AG09309 (cell line): ENCODE measurements at places on chromosomes 3 and 15.

GRCh38 chr15:38374556-38374955 is 79.4 kb upstream of the FAM98B start:
- no peak for DNase-seq

GRCh38 chr15:100115711-100116090 is 226.1 kb downstream of the ADAMTS17 start:
- no peak for DNase-seq

GRCh38 chr15:52652984-52653383 is 26.2 kb downstream of the ATOSA start:
- peak; percentile 44 for DNase-seq

- DNase-seq = peak; percentile 25
Measured at GRCh38 chr3:40476478-40477470, at the start of gene ZNF619. Gene ZNF619, plus strand, starts transcription at chr3:40477122. Its CDS starts 858 bp downstream, at chr3:40477980.

GRCh38 chr3:124995460-124995994 is 60.3 kb downstream of the HEG1 start:
- no peak for DNase-seq

- peak; percentile 85 for DNase-seq
Measured at GRCh38 chr15:96181873-96182301, 148.6 kb upstream of the NR2F2 start.

DNA sequence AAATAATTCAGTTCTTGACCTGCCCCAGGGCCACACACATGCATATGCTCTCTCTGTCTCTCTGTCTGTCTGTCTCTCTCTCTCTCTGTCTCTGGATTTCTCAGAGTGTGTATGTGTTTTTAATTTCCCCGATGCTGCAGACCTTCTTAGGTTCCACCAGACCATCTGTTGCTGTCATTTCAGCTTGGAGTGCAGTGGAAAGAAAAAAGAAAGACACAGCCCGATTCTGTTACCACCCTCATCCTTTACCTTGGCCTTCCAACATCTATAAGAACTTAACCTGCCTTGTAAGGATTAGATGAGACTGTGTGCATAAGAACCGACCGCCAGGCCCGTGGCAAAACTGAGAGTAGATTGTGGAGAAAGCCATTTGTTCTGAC is 9.7 kb upstream of the PGPEP1L start:
- DNase-seq = no peak

DNA sequence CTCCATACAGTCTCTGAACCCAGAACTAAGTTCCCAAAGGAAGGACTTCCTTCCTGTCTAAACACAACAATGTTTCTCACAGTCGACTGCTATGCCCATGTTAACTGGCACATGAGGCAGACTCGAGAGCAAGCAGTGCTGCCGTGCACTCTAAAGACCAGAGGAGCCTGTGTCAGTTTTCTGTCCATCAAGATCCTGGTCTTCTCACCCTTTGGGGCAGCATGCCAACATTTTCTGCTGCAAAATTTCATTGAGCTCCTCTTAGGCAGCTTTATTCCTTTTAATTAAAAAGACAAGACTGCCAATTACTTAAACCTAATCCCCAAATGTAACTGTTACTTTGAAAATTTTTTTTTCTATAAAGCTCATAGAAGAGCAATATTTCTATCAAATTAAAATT is 205.1 kb downstream of the GAP43 start:
- no peak for DNase-seq

DNA sequence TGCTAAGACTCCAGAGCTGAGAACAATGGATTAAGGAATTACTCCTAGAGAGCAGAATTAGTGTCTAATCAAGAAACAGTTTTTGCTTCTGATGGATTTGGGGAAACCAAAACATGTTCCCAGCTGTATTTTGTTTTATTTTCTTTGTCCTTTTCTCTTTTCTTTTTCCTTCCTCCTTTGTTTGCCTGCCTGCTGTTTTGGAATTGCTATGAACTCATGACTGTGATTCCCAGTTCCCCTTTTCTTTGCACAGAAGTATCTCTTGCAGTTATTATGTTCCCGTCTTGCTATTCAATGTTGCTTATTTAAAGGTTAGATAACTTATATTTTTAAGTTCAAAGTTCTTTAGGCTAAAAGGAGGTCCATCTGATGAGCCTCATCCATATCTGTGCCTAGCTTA is 77.0 kb upstream of the GBE1 start:
- no peak for DNase-seq

- DNase-seq = no peak
Measured at GRCh38 chr3:172315401-172316091, 132.7 kb downstream of the GHSR start.

DNA sequence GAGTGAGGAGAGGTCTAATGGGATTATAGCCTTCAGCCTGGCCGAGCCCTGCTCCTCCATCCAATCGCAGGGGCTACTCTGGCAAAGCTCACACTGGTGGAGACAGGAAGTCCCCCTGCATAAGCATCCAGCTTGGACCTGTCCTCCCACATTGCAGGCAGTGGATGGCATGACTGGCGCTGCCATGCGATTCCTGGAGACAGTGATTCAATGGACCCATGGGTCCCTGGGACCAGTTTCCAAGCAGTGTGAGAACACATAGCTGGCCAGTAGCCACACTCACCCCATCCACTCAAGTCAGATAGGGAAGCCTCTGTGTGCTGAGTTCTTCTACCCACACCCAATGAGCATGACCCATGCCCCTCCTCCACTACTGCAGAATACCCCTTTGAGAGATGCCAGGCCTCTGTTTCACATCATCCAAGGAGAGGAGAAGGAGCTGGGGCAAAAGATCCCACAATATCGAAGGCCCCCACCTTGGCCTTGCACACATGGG is 18.1 kb upstream of the POC1A start:
- DNase-seq = no peak

DNA sequence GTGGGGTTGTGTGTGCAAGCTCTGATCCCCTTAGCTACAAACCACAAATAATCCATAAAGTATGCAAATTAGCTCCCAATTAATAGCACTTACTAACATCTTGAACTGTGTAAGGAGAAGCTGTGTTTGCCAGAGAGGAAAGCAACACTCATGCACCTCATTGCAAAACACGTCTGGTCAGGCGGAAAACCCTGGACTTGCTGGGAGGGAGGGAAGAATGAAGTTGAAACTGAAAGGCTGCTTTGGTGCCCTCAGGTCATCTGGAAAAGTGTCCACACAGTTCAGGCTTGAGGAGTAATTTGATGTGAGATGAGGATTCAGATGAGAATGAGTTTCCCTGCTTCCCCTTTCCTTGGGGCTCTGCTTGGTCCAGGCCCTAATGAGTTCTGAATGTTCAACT is 185.5 kb upstream of the ANKRD28 start:
- peak; percentile 65 for DNase-seq

DNA sequence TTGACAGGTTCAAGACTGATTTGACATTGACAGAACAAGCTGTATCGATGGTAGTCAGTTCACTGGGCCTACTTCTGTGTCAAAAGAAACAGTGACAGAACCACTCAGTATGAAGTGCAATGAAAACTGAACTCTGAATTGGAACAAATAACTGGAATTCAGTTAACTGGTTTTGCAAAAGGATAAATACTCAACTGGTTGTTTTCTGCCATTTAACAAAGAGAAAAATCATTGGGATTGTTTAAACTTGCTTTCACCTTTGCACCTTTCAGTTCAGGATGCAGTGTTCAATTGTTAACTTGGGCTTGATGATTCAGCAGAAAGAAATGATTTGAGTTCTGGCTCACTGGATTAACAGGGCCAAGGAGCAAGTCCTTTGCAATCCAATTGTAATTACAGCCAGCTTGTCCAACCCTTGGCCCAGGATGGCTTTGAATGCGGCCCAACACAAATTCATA is 4.9 kb downstream of the BTD start:
- no peak for DNase-seq

- DNase-seq = no peak
Measured at GRCh38 chr3:123379041-123379830, 69.7 kb downstream of the ADCY5 start.

GRCh38 chr3:11238880-11239279 is 33.3 kb upstream of the ATG7 start:
- DNase-seq = peak; percentile 83

- no peak for DNase-seq
Measured at GRCh38 chr15:82807920-82808633, 1.4 kb upstream of the WHAMM start.

GRCh38 chr15:77858792-77859490 is 218.6 kb downstream of the TBC1D2B start:
- DNase-seq = no peak

- DNase-seq = peak; percentile 73
Measured at GRCh38 chr3:175951047-175951694, 1092.0 kb downstream of the NAALADL2 start.

- DNase-seq = no peak
Measured at GRCh38 chr15:58758141-58758540, 8.6 kb upstream of the ADAM10 start.

DNA sequence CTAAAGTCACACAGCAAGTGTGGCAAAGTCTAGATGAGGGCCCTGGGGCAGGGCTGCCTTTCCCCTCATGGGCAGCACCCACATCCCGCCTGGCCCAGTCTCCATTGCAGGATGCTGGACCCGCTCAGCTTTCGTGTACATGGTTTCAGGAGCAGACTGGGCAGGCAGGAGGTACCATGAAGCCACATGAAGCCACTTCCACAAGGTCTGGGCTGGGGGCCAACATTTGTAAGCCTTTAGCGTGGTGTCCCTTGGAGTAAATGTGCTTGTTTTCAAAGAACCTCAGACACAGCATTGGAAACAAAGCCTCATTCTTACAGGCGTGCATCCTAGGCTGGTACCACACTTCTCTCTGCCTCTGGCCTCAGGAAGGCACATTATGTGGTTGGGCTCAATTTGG is 34.5 kb downstream of the UMPS start:
- no peak for DNase-seq

DNA sequence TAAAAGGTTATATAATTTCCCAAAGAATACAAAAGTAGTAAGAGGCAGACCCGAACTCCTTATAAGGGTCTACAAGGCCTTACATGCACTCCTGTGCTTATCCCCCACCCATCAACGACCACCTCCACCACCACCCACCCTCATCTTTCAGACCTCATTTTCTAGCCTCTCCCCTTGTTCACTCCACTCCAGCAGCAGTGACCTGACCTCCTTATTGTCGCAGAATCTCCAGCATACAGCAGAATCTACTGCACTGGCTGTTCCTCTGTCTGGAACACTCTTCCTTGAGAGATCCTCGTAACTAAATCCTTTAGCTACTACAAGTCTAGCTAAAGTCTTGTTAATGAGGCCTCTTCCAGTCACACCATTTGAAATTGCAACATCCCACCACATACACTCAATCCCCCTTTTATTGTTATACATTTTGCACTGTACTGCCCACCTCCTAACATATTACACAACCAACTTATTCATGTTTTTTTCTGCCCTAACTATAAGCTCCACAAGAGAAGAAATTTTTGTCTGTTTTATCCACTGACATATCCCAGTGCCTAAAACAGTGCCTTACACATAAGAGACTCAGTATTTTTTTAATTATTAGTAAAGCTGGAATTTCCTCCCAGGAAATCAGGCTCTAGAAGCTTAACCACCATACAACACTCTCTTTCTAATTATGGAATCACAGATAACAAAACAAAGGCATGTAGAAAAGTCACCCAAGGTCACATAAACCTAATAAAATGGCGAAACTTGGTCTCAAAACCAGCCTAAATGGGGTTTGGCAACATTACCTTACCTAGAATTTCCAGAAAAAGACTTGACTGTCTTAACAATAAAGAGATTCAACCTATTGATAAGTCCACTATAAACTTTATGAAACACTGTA is 40.2 kb downstream of the ZNF148 start:
- no peak for DNase-seq

DNA sequence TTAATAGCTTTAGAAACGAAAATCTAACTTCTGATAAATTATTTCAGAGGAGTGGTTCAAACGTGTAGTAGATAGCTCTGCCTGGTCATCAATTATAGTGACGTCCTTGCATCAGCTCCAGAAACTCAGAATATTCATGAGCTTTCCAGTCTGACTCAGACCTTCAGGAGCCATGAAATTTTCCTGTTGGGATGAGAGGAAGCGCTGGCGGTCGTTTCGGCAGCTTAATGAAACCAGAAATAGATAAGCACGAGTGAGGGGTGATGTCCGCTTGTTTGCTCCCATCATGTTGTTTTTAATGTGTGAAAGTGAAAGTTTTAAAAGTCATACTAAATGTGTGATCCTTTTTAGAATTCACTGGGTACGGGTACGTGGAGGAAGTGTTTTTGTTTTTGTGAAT is 141.1 kb downstream of the PGPEP1L start:
- DNase-seq = no peak

- no peak for DNase-seq
Measured at GRCh38 chr3:127915115-127915936, at the start of gene KBTBD12. Gene KBTBD12, plus strand, starts transcription at chr3:127915232. Its CDS starts 7,830 bp downstream, at chr3:127923062.

DNA sequence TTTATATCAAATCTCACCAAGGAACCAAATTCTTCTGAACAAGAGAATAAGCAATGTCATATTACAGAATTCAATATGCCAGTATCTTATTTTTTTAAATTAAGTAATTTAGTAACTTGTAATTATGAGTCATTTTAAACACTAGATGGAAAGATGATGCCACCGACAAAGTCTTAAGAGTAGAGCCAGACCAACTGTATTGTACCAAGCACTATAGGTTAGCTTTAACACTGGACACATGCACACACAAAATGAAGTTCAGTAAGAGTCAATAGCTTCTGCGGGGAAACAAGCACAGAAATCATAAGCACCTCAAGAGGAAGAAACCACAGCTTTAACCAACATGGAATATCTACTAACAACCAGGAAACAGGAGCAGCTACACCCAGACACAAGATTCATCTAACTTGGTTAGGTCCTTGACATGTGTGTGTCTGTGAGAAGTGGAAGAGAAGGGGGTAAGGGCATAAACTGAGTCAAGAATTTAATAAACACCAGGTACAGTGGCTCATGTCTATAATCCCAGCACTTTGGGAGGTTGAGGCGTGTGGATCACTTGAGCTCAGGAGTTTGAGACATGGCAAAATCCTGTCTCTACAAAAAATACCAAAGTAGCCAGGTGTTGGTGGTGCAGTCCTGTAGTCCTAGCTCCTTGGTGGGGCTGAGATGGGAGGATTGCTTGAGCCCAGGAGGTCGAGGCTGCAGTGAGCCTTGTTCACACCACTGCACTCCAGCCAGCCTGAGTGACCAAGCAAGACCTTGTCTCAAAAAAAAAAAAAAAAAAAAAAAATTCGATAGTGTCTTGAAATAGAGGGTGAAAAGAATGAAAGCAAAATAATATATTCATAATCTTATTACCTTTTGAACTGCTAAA is 28.9 kb downstream of the DENND4A start:
- DNase-seq = no peak

DNA sequence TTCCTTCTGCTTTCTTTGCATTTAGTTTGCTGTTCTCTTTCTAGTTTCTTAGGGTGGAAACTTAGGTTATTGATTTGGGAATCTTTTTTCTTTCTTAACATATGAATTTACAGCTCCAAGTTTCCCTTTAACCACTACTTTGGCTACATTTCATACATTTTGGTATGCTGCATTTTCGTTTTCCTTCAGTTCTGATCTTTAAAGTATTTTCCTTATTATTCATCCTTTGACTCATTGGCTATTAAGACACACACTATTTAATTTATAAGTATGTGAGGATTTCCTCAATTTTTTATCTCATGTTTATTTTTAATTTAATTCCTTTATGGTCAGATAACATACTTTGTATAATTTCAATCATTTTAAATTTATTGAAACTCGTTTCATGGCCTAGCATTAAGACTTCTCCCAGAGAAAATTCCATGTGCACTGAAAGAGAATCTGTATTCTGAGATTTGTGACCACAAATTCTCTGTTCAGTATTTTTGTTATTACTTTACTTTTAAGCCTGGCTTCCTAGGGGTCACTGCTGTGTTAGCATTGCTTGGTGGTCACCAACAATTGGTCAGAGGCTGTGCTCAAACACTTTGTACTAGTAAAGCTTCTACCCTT is 87.7 kb downstream of the CFAP20DC start:
- no peak for DNase-seq
